ENCODE measurements at places on chromosomes 5 and 9. TPM values are rescaled to one million over a fixed set of nuclear protein-coding genes. Genes with fewer than 3 reads are reported as not detected.

Gene IFNA13
- total RNA-seq, result not detected

Gene DNAJB5
- 8.3 TPM for total RNA-seq

Gene SKIC3
- total RNA-seq, result 80.4 TPM

Gene SSNA1
- 150 TPM for total RNA-seq

Gene TRMO
- total RNA-seq, result 10.6 TPM
